ENCODE measurements at places on chromosomes 3 and 15.

- no peak for DNase-seq
These were observed 178.0 kb downstream of the FMN1 start for GRCh38 chr15:33016405-33017024.

GRCh38 chr15:89107984-89108383, 19.7 kb downstream of the ABHD2 start:
- DNase-seq, result no peak

DNA sequence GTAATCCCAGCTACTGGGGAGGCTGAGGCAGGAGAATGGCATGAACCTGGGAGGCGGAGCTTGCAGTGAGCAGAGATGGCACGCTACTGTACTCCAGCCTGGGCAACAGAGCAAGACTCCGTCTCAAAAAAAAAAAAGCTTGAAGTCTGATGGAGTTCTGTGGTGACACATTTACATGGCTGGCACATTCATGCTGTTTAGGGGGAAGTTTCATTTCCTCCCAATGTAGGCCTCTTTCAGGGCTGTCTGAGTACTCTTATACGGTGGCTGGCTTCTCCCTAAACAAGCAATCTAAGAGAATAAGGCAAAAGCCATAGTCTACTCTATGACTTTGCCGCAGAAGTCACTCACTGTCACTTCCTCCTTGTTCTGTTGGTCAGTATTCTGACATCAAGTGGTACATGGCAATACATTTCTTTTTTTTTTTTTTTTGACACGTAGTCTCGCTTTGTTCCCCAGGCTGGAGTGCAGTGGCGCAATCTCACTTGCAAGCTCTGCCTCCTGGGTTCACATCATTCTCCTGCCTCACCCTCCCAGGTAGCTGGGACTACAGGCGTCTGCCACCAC, 41.2 kb downstream of the OIP5 start:
- DNase-seq, result no peak

DNA sequence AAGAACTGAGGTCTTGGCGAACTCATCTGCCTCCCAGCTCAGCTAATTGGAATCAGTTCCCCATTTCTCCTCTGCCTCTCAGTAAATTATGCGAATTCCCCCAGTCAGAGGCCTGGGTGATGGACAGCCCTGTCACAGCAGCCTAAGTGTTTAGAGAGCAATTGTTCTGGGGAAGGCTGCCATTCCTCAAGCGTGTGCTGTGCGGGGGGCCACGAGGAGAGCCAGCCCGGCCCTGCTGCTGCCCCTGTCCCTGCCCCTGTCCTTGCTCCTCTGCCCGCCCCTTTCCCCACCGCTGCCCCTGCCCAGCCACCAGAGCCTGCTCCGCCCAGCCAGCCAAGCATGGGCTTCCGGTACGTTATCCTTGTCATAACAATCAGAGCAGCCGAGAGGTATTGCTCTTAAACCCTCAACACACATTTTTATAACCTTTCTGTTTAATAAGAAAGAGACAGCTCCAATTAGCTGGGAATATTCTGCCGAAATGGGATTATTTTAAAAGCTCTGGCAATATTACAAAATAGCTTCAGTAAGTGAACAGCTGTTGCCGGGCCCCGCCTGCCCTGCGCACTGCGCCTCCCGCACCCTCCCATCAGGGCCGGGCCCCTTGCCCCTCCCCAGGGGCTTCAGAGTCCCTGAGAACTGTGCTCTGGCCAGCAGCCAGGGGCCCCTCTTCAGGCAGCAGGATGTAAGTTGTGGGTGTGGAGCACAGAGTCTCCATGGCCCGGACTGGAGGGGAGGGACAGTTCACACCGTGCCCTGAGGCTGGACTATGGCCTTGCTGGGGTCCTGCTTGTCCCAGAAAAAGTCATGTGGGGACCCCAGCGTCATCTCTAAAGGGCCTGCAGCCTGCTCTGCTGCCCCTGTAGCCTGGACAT, 12.4 kb upstream of the CACNA2D2 start:
- no peak for DNase-seq

DNA sequence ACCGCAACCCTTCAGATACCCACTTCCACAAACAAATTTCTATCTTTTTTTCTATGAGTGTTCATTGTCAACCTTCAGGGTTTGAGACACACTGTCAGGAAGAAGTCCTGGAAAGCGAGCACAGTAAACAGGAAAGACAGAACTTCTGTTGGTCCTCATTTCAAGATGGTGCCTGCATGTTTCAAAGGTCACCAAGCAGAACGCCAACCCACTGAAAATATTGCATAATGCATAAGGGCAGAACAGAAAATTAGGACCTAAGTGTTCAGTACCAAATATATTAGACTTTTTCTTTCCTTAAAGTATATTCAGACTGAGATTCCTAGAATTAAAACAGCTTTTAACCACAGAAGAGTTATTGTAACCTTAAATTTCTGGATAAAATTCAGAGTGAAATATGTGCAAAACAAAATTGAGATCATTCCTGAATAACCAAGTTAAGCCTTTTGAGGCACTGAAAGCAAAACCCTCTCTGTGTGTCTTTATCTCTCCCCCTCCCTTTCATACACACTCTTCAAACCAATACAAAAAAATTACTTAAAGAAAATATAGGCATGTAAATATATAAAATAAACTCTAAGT, 387.8 kb upstream of the THBS1 start:
- no peak for DNase-seq

DNA sequence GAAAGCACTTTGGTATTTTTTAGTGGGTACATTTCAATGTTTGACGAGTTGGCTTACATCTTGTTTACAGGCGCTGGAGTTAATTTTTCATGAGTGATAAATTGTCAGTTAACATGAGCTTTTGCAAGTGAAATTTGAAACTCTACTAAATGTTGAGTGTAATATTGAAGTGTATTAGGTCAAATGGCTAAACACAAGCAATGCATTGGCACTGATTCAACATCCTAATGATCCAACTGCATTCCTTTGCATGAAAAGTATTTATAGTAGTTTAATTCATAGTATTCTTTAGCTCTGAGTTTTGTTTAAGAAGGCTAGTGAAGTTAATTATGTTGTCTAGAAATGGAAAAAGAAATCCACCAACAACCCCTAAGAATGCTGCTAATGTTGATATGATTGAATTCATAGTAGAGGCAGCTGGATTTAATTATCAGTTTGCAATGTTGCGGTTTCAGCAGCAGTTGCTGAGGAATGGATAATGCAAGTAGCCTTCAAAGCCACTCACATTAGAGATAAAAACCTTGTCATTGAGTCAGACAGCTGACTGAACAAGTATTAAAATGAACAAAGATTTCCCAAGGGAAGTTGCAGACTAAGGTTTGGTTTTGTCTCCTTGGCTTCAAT, 245.6 kb upstream of the GOLIM4 start:
- DNase-seq, result no peak

GRCh38 chr15:58440922-58441321, 9.1 kb downstream of the LIPC start:
- no peak for DNase-seq

- no peak for DNase-seq
These were observed 24.2 kb downstream of the UBE2Q2 start for GRCh38 chr15:75867449-75867848.

- DNase-seq, result no peak
These were observed 179.9 kb upstream of the PFN2 start for GRCh38 chr3:150150633-150151032.

DNA sequence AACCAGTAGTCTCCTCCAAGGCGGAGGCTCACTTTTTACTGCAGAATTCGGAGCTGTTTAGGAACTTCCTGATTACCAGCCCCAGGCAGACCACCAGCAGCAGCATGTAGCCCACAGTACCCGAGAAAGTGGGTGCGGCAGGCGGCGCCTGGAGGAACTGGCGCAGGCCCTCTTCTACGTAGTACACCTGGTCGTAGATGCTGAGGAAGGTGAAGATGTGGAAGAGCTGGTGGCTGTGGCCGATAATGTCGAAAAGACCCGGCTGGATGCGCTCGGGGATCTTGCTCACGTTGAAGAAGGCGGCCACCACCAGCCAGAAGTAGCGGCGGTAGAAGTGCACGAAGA, 1.3 kb downstream of the PAQR9 start:
- DNase-seq, result no peak

- no peak for DNase-seq
These were observed 50.4 kb downstream of the FLNB start for GRCh38 chr3:58058361-58059263.

DNA sequence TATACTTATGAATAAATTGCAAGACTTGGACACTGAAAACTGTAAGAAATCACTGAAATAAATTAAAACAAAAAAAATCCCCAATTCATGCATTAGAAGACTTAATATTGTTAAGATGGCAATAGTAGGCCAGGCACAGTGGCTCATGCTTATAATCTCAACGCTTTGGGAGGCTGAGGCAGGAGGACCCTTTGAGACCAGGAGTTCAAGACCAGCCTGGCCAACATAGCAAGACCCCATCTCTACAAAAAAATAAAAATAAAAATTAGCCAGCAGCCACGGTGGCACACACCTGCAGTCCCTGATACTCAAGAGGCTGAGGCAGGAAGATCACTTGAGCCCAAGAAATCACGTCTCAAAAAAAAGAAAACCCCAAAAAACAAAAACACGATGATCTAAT, 35.8 kb downstream of the CPEB1 start:
- no peak for DNase-seq

All from stimulated activated CD8-positive, alpha-beta memory T cell treated with anti-CD3 and anti-CD28 coated beads, Interleukin-4, amount 100 ng/mL, for 24 hours (primary cell).